ENCODE measurements at places on chromosomes 13 and 19. TPM values are rescaled to one million over a fixed set of nuclear protein-coding genes. Genes with fewer than 3 reads are reported as not detected.

Gene ZNF71
- total RNA-seq = 13.9 TPM

Gene KLF16
- total RNA-seq = 20.2 TPM

Gene NOVA2
- total RNA-seq = 14.9 TPM

Gene ZIK1
- 40.5 TPM for total RNA-seq

Gene SIGLEC8
- total RNA-seq = not detected

Gene PPM1N
- total RNA-seq = 15.2 TPM

Gene IL12RB1
- not detected for total RNA-seq

Gene CEACAM7
- total RNA-seq = 0.24 TPM

Measured in GM23338 (cell line).